ENCODE measurements at places on chromosomes 7 and 10.

- DNase-seq = no peak
Observed at GRCh38 chr7:148919859-148920258, 35.8 kb upstream of the EZH2 start.

GRCh38 chr10:99681553-99681952, 22.2 kb downstream of the ENTPD7 start:
- DNase-seq = no peak

DNA sequence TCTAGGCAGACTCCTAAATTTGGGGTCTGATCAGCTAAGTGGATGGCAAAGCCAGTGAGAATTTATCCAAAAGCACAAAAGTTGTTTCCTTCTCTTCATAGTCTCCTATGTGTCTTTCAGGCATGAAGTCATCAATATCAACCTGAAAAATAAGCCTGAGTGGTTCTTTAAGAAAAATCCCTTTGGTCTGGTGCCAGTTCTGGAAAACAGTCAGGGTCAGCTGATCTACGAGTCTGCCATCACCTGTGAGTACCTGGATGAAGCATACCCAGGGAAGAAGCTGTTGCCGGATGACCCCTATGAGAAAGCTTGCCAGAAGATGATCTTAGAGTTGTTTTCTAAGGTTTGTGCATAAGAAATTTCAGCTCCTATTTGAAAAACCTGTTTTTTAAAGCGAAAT, 4.8 kb downstream of the GSTO1 start:
- no peak for DNase-seq

DNA sequence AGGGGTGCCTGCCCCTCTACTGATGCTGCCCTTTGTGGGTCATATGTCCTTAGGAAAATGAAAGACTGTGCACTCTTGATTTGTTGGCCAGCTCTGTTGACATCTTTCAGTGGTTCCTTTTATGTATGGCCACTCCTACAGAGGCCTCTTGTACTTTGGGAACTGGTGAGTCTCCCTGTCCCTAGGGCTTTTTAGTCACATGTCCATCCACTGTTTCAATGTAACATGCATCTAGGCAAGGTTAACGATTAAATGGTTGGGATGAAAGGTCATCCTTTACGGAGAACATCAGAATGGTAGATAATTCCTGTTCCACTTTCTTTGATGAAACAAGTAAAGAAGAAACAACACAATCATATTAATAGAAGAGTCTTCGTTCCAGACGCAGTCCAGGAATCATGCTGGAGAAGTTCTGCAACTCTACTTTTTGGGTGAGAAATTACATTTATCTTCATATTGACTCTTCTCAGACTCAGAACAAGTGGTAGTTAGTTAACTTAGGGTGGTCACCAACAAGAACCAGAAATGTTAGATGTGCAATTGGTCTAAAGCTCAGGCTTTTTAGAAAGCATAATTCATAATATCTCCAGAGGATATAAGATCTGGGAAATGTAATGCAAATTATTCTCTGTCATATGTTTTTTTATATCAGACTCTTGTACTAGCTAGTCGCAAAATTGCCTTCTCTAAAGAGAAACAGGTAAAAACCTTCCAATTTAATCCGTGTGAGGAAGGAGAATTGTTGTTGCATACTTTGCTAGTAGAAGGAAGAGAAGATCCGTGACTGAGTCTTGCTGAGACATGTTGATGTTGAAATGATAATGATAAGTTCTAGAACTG, at the start of gene ABCC2:
ABCC2 (plus strand) TSS at position 194 of the 840 bp plus-strand sequence; CDS start at position 399, 205 bp downstream.
- DNase-seq = no peak

- no peak for DNase-seq
Observed at GRCh38 chr10:97974100-97974499, 56.3 kb downstream of the CRTAC1 start.

GRCh38 chr10:49597426-49598163, 12.5 kb upstream of the SLC18A3 start:
- DNase-seq = no peak

- DNase-seq = no peak
Observed at GRCh38 chr7:2897023-2897422, 52.9 kb upstream of the GNA12 start.

GRCh38 chr10:117757086-117757720, 214.7 kb downstream of the EMX2 start:
- DNase-seq = no peak

GRCh38 chr7:81383846-81384245, 386.0 kb downstream of the HGF start:
- no peak for DNase-seq

DNA sequence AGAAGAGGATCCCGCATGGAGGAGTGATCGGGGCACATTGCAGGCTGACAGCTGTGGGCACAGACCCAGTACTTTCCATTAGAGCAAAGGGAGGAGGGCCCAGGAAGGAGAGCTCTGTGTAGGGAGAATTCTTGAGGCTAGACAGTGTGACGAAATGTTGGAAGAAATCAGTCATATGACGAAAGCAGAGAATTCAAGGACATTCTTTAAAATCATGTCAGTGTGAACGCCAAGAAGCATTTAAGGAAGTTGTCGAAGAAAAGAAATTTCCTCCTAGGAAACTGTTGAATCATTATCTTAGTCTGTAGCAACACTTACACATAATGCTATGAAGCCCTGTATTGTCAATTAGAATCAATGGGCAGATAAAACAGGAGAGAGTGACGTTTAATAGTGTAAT, 191.3 kb upstream of the ADARB2 start:
- DNase-seq = no peak

DNA sequence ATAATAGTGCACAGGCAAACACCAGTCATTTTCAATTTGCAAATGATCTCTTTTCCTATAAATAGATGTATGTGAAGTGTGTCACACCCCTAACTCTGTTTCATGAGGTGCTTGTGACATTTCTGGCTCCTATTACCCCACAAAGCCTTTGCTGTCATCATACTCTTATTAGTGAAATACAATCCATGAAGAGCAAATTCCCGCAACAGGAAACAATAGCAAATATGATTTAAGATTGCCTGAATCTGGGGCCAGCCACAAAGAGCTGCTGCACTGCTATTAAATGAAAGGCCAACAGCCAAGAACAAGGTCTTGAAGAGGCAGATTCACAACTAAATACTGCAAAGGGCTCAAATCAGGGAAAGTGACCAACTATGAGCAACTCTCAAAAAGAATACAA, 96.3 kb upstream of the CAV2 start:
- no peak for DNase-seq

DNA sequence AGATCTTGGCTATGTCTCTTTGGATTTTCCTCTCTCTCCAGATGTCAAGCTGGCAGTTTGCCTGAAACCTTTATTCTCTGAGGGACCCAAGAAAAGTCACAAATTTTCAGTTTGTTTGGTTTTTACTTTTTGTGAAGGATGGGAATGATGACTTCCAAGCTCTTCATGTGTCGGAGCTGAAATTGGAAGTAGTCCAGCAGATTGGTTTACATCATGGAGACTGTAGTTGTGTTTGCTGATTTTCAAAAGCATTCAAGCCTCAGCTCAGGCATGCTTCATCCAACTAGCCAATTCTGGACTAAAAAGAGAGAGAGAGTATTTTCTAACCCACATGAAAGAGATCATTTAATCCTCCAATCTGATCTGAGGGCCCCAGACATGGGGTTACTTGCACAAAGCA, 326.2 kb upstream of the AUTS2 start:
- no peak for DNase-seq

- no peak for DNase-seq
Observed at GRCh38 chr10:87661861-87662785, 2.4 kb downstream of the PAPSS2 start.

GRCh38 chr10:112189465-112189864, 5.9 kb upstream of the GPAM start:
- no peak for DNase-seq

GRCh38 chr7:112540839-112541577, 60.2 kb downstream of the LSMEM1 start:
- no peak for DNase-seq

DNA sequence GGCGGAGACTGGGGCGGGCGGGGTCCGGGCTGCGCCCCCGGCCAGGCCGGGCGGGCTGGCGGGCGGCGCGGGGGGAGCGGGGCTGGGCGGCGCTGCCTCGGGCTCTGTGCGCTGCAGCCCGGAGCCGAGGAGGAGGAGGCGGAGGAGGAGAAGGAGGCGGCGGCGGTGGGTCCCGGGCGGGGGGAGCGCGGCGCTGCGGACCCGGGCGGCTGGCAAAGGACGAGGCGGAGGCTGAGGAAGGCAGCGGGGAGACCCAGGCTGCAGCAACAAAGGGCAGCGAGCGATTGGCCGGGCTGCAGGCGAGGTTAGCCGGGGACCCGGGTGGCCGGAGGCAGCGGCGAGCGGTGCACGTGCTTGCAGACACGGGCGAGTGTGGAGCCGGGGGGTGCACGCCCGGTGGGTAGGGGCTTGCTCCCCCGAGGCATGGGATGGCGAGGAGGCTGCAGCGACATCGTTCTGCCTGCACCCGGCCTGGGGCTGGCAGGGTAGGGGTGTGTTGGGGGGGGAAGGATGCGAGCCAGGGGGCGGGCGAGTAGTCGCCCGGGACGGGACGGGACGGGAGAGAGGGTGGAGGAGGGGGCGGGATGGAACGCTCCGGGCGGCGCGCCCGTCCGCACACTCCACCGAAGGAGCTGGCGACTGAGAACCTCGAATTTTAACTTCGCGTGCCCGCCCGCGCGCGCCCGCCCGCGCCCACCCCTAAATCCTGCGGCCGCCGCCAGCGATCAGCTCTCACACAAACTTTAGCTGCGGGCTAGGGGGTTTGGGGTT, 844 bp upstream of the KAT6B start:
- no peak for DNase-seq

- peak; percentile 34 for DNase-seq
Observed at GRCh38 chr10:132193907-132194552, 7.3 kb downstream of the DPYSL4 start.

GRCh38 chr7:29146888-29147609, 712 bp upstream of the CPVL start:
- no peak for DNase-seq

DNA sequence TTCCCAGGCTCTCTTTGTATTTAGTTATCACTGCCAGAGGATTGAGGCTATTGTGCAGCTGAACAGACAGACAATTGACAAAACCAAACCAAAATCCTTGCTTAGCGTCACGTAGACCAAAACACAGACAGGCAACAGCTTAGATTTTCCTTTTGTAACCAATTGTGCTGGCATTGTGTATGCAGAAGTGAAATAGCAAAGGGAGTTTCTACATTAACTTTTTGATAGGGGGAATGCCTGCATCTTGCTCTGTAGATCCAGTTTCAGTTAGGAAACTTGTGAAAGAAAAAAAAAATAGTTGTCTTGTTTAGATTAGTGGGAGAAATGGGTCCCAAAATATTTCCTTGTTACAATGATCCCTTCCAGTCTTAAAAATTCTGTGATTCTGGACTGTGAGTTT, 333.8 kb downstream of the BBS9 start:
- DNase-seq = no peak

DNA sequence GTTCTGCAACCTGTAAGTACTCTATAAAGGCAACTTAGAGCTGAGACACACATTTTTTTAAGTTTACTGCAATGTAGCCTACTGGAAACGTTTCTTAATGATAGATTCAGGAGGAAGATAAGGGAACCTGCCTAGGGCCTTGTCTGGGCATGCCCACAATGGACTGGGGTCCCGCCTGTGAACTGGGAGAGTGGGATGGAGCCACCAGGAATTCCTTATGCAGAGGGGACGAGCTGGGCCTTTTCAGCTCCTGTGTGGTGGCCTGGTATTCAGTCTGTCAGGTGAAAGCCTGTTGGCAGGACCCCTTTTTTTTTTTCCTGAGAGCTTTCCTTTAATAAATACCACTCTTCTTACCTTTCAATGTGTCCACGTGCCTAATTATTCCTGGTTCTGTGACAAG, 384.4 kb upstream of the ZWINT start:
- DNase-seq = no peak

GRCh38 chr7:156725073-156725472, 84.5 kb downstream of the RNF32 start:
- no peak for DNase-seq

DNA sequence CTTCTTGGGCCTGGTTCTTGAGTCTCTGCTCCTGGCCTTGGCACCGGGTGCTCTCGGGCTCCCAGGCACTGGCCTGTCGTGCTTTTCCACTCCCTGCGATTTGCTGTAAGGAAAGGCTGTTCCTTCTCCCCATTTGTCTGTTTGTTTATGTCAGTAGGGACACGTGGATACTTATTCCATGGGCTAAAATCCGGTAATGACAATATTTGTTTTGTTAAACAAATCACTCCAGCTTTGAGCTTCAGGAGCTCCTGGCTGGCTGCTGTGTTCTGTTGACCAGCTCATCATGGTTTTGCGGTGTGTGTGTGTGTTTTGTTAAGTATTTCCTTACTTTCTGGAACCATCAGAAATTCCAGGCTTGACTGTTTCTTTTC, 17.5 kb upstream of the JAKMIP3 start:
- no peak for DNase-seq

DNA sequence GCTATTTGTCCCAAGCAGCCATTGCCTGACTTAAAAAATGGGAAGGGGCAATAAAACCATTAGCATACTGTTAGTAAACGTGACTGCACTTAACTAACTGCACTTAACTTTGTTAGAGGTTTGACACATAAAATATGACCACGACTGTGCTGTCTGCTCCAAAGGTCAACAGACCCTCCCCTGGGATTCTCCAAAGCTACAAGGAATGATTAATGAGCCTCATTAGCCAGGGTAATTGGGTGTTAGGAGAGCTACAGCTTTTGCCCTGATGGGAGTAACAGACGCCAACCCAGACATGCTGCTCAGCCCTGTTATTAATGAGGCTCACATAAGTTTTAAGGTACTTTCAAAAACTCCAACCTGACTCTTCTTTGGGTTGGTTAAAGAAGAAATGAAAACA, 129.4 kb upstream of the PLPP4 start:
- DNase-seq = no peak

DNA sequence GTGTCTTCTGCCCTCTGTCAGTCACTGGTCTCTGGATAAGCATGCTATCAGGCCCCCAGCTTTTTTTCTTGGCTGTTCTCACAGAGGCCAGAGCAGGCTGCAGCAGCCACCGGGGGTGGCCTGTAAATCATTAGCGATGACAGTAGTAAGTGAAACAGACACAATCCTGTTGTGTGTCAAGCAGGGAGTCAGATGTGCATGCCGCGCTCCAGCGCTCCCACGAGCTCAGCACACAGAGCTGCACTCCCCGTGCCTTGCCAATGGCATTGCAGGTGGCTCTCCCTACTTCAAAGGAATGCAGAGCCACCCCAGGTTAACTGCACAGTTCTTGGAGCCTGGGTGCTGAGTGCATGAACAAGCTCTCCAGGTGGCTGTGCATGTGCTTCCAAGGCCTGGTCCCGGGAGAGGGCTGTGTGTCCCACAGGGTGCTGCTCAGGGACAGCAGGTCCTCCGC, 226.1 kb downstream of the GLRX3 start:
- DNase-seq = no peak

GRCh38 chr10:91672021-91672608, 39.2 kb upstream of the PPP1R3C start:
- DNase-seq = no peak

DNA sequence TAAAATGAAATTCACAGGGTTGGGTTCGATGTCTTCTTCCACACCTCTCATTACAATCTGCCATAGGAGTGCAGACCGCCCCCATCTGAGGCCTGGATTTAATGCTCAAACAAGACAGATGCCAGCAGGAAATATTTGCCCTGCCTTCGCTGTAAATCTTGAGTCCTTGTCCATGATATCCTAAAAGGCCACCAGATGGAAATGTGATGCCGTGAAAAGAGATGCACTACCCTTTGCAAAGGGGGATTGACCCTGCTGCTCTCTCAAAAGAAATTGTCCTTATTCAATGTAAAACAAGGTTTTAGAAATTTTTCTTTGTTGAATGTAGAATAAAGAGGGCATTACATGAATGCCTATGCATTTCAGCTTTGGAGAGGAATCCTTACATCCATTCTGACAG, 37.5 kb downstream of the AGAP4 start:
- DNase-seq = no peak
